Frontal cortex (tissue), 4 donors: ENCODE measurements at places on chromosomes 1 and 21.
A peak's percentile ranks its signal among the peaks of the same experiment; 100 is the strongest.

GRCh38 chr1:117967881-117968280 is 38.3 kb downstream of the WDR3 start:
- no peak for DNase-seq

DNA sequence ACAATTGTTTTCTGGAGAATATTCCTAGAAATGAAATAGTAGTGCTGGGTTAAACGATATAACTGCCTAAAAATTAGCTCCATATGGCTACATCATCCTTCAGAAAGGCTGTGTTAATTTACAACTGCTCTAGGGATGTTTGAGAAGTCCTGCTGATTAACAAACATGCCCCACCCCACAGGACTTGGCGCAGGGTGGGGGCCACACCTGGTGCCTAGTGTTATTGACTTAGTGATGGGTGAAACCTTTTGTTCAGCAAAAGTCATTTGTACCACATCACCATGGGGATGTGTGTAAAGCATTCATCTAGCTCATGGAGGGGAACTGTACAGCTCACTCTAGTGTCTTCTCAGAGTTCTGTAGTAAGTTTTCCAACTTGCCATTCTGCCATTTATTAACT is 492.8 kb downstream of the CAMTA1 start:
- DNase-seq = no peak

GRCh38 chr1:227215863-227216510 is 102.3 kb downstream of the CDC42BPA start:
- DNase-seq = no peak

DNA sequence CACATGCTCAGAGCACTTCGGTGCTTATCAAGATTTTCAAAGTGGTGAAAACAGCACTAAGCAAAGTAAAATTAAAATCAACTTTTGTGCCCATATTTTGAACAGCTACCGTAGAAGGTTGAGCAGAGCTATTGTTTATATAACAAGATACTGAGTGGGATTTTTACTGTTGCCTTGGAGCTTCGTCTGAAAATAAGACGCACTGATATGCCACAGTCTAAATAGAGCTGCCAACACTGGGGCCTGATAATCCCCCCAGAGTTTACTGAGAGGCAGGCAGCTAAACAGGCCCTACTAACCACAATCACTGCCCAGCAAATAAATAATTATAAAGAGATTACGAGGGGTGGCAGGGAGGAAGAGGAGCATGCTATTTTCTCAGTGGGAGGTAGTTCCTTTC is 650 bp upstream of the CCDC190 start:
- no peak for DNase-seq

- no peak for DNase-seq
Measured at GRCh38 chr1:200130552-200130951, 103.0 kb downstream of the NR5A2 start.

DNA sequence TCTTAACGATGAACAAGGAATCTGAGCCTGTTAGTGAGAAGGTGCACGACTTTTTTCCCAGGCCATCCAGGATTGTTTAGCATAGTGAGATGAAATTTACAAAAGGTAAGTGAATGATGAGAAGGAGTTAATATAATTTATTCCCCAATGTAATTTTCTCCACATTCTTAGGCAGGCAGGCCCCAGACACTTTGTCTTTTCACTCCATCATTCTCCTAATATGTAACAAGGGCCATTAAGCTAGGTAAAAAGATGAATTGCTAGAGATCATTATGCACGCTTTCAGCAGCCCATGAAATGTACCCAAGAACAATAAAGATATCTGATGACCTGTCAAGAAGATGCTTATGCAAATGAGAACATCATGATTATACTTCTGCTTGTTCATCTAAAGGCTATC is 24.1 kb downstream of the NIBAN1 start:
- DNase-seq = no peak

DNA sequence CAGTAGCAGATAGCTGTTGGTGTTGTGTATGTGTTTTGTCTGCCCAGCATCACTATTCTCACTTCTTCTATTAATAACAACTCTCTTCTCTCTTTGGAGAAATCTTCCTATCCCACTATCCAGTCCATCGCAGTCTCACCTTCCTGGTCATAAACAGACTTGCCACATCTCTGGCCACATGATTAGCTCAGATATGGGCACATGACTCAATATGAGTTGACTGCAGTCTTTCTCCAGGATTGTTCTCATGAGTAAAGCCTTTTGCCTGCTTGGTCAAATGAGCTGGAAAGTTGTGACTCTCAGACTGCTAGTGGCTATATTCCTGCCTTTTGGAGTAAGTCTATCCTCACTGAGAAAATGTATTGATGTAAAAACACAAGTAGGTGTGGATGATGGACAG is 32.9 kb upstream of the TADA1 start:
- no peak for DNase-seq

DNA sequence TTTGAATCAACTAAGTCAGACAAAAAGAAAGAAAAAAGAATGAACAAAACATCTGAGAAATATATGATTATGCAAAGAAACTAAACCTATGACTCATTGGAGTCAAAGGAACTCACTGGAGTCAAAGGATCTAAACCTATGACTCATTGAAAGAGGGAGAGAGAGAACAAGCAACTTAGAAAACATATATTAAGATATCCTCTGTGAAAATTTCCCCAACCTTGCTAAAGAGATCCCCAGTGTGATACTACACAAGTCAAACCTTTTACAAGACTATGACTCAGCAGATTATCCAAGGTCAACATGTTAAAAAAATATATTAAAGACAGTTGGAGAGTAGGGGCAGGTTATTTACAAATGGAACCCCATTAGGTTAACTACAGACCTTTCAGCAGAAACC is 1538.3 kb downstream of the NCAM2 start:
- no peak for DNase-seq

DNA sequence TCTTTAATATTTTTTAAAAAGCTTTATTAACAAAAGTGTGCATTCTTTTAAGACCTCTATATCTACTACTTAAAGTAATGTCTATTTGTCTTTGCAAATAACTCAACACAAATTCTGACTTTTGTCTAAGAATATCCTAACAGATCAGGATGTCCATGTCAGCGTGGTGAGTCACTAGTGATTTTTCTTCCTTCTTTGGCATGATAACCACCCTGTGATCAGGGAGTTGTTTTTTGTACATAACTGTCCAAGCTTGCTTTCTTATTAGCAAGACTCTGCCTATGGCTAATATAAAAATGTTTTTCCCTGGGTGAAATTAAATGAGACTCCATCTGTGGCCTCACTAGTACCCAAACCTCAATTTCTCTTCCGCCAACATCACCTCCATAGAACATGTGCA is 688.9 kb upstream of the ADGRL2 start:
- no peak for DNase-seq

DNA sequence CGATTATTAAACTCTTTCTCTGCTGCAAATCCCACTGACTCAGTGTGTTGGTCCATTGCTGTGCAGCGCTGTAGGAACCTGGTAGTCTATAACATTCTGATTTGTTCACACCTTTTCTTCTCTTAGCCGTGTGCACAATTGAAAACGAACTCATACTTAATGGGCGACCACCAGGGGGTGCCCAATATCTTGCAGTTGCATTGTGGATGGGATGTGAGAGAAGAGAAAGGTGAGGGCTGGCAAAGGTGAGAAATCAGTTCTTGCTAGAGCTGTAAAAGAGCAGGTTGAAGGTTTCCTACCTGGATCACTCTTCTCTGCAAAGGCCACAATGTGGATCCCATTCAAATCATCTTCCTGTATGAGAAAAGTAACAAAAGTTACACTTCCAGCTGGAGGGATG is 51.0 kb downstream of the CASQ2 start:
- DNase-seq = no peak

DNA sequence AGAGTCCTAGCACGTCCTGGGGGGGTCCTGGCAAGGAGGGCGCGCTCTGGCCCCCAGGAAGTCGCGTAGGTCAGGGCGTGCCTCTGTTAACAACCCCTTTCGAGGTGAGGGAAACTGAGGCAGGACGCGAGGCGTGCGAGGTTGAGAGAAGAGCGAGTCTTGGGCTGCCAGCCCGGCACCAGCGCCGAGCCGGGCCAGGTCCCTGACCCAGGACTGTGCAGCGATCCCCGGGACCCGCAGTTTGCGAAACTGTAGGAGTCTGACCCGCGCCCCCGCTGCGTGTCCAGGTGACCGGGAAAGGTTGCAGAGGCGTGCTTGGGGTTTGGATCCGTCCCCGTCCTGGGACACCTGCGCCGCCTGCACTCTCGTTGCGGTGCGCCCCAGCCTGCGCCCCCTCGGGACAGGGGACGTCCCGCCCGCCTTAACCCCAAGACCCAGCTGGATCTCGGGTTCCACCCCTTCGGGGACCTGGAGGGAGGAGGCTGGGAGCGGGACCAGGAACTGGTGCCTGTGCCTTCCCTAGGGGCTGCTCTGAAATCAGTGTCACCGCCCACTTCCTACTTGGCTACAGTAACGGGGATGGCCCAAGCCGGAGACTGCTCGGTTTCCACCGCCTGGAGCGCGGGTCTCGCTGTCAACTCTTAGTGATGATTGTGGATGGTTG is 493 bp downstream of the DISC1 start:
- peak; percentile 57 for DNase-seq

GRCh38 chr1:43573066-43573800 is 42.5 kb downstream of the PTPRF start:
- no peak for DNase-seq

DNA sequence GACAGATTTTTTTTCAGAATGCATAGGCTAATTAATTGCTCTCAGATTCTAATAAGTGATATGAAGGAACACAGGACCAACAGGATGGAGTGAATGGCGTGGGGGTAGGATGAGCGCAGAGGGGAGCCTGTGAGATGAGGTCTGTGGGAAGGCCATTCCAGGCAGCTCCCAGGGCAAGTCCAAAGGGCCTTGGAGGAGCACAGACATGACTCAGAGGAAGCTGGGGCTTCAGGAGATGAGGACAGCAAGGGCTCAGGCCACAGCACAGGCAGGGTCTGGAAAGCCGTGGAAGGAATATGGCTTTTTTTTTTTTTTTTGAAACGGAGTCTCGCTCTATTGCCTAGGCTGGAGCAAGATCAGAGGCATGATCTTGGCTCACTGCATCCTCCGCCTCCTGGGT is 35.1 kb downstream of the FMN2 start:
- no peak for DNase-seq

DNA sequence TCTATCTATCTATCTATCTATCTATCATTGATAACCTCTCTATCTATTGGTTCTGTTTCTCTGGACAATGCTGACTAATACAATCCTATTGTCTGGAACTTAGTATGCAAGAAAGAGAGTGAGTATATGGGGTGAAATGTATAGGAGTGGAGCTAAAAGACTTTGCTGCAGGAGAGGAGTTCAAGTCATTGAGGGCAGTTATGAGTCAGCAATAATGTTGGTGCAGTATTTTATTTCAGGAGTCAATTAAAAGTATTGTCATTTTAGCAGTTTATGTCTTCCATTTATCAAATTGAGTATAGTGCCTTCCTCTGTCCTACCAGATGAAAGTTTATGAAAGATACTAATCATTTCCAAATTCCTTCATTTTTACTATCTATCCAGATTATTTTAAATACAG is 55.8 kb downstream of the MAP3K7CL start:
- DNase-seq = no peak

DNA sequence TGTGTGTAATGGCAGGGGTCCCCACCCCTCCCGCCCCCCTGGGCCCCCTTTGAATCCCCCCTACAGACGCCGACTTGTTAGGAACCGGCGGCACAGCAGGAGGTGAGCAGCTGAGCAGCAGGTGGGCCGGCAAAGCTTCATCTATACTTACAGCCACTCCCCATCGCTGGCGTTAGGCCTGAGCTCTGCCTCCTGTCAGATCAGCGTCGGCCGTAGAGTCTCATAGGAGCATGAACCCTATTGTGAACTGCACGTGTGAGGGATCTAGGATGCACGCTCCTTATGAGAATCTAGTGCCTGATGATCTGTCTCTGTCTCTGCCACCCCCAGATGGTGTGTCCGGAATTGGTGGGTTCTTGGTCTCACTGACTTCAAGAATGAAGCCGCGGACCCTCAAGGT is 14.9 kb upstream of the VPS26C start:
- DNase-seq = no peak

DNA sequence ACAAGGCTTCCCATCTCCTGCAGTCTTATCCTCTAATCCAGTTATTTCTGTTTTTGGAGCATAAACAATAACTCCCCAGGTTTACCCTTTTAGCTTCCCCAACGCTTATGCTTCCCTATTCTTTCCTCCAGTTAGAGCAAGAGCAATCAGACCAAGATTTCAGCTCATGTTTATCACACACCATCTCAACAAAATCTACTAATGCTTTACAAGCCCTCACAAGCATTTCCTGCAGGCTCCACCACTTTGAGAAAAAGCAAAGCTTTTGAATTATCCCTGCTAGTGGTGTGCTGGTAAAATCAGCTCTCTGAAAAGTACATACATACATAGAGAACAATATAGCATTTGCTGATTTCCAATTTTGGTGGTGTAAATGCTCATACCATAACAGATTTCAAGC is 92.9 kb downstream of the EDEM3 start:
- DNase-seq = no peak

DNA sequence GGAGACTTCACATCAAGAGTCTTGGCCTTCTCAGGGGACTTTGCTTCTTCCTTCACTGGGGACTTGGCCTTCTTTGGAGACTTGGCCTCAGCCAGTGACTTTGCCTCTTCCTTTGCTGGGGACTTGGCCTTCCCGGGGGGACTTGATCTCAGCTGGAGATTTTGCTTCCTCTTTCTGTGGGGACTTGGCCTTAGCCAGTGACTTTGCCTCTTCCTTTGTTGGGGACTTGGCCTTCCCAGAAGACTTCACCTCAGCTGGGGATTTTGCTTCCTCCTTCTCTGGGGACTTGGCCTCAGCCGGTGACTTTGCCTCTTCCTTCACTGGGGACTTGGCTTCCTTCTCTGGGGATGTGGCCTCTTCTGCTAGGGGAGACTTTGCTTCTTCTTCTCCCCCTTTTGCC is 13.5 kb upstream of the CD2 start:
- no peak for DNase-seq
